ENCODE measurements at places on chromosomes 3 and 15.
A peak's percentile ranks its signal among the peaks of the same experiment; 100 is the strongest.

DNA sequence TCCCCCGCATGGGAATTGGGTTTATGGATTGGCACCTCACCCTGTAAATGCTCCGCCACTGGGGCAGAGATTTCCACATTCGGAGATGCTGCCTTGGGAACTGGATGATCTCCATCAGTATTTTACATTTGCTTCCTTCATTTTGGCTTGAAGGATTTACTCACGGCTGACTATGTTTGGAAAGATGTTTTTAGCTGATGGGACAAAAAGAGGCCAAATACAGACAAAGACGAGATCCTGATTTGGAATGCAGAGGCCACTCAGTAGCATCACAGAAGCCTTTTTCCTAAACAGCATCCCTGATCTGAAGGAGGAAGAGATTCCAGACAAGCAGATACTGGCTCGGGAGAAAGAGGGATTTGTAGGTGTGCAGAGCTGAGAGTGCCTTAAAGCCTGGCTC lies 76.9 kb downstream of the MESD start:
- DNase-seq, result no peak

- DNase-seq, result no peak
Observed at GRCh38 chr15:43966646-43967045, 139.8 kb downstream of the WDR76 start.

- no peak for DNase-seq
Observed at GRCh38 chr15:89359471-89360293, 25.1 kb upstream of the POLG start.

- DNase-seq, result no peak
Observed at GRCh38 chr15:43118829-43119228, 13.0 kb upstream of the UBR1 start.

DNA sequence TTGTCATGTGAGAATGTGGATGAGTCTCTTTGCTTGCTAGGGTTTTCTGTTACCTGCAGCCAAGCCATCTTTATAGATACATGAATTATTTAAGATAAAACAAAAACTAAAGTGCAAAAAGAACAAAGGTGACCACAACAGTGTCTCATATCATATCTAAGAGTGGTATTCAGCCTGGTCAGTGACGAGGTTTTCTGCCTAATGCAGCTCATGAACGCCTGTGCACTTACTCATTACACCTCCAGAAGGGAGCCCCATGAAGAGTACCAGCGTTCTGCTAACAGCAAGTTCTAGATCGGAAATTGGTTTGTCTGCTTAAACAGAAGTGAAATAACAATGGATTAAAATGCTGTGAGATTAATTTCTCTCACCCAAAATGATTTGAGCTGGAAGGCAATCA lies 19.2 kb downstream of the PXYLP1 start:
- no peak for DNase-seq

- DNase-seq, result no peak
Observed at GRCh38 chr15:79433276-79433990, 1.3 kb downstream of the MINAR1 start.

GRCh38 chr3:192915304-192915703 lies 2.4 kb downstream of the MB21D2 start:
- no peak for DNase-seq

DNA sequence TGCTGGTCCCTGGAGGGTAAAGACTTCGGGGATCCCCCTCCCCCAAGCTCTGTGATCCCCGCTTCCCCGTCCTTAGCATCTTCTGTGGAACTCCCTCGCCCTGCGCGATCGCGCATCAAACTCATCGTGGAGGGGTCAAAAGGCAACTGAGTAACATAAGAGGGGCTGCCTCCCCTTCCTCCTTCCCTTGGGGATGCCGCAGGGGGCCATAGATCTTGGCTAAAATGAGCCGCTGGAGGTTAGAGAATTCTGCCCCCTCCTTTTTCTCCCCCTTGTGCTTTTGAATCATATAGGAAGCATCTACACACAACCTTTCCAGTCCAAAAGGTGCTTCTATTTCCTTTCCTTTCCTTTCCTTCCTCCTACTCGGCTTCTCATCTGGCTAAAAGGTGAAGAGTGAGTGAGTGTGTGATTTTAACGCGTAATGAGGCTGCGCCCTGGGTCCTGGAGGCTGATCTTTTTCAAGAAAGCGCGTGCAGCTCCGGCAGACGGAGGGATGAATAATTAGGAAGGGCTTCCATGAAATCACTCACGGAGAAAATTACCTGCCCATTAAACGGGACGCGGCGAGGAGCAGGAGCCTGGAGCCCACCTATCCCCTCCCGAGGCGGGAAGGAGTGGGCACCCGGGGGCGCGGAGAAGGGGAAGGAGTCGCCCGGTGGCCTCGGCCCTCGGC lies 831 bp upstream of the ROBO2 start:
- DNase-seq, result peak; percentile 44

- no peak for DNase-seq
Observed at GRCh38 chr15:67197364-67197695, 57.1 kb downstream of the AAGAB start.

DNA sequence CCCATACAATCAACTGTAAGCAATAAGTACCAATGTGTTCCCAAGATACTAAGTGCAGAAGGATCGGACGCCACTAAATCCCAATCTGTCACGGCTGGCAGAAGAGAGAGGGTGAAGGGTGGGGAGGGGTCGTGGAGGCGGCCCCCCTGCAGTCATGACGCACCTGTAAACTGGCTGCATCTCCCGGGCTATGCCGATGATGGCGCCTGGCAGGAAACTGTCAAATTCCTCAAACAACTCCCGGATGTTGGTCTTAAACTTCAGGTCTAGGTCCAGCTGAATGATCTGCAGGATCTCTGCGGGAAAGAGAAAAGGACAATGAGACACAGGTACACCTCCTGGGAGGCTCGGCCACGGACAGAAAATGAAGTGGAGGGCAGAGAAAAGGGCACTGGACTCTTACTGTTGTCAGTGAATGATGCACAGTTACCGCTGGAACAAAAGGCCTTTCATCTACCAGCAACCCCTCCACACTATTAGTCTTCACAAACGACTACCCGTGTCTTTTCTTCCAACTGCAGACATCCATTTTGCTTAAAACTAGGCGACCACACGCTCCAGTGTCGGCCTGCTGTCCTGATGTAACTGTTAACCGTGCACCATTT lies 114.6 kb downstream of the XXYLT1 start:
- DNase-seq, result no peak

DNA sequence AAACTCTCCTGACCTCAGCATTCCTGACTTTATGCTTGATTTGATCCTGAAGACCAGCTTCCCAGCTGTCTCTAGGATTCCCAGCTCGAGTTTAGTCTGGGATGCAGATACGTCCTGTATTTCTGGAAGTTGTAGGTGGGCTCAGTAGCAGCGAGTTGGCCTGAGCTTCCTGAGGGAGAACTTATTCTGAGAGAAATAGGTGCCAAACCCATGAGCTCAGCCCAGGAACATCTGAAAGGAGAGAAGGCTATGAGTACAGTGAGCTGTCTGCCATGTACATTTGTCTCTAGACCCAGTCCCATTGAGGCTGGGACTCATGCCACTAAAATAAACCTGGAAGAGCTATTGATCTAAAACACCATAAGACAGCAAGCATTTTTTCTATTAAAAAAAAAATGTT lies 36.6 kb upstream of the SLC9A9 start:
- DNase-seq, result no peak

GRCh38 chr3:132721479-132722164 lies 587 bp downstream of the NPHP3 start:
- peak; percentile 43 for DNase-seq

DNA sequence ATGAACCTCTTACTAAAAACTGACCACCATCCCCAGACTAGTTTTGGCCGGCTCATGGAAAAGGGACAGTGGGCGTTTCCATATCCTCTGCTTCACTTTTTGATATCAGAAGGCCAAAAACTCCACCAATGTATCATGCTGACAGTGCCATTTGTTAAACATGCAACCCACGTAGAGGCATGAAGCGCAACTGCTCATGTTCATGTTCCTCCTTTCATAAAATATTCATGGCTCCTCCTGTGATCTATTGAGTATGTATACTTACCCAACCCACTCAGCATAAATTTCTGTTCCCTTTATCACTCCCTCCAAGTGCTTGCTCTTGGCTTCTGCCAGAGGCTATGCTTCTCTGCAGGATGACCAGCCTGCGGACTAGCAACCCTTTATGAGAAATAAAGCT lies 58.7 kb upstream of the TGFBR2 start:
- DNase-seq, result no peak

- no peak for DNase-seq
Observed at GRCh38 chr15:61130950-61131942, 97.9 kb downstream of the RORA start.

- no peak for DNase-seq
Observed at GRCh38 chr3:131655070-131655690, 152.4 kb upstream of the MRPL3 start.

GRCh38 chr3:156360963-156361362 lies 194.0 kb downstream of the SSR3 start:
- DNase-seq, result no peak

- no peak for DNase-seq
Observed at GRCh38 chr3:158443632-158444031, 127.4 kb upstream of the MLF1 start.

DNA sequence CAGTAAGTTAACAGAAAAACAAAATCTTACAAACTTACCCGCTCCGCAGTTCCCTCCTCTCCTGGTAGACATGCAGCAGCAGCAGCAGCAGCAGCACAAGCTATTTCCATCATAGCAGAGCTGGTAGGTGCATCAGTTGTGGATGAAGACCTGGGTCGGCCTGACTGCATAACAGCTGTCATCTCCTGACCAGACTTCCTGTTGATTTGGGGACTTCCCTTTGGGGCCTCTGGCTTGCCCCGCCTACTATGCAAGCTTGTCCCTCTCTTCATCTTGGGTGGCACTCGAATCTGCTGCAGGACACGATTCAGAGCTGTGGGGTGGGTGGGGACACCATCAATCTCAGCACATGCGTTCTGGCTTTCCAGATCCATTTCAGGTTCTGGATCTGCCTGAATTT lies 65.7 kb downstream of the TMCC1 start:
- no peak for DNase-seq

DNA sequence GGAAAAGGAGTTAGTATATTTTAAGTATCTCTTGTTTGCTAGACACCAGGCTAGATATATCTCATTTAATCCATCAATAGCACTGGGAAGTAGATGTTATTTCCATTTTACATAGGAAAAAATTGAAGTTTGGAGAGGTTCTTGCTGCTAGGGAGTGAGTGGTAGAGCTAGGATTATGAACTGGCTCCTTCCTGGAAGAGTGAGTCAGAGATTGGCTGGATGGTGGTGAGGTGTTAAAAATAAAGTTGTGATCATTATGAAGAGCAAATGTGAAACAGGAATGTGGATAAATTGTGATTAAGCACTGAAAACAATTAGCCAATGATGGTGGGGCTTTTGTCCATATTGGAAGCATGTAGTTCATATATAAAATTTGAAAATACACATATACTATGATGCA lies 234.2 kb downstream of the WNT5A start:
- DNase-seq, result no peak

- DNase-seq, result no peak
Observed at GRCh38 chr3:113404637-113405036, 36.7 kb downstream of the CFAP44 start.

DNA sequence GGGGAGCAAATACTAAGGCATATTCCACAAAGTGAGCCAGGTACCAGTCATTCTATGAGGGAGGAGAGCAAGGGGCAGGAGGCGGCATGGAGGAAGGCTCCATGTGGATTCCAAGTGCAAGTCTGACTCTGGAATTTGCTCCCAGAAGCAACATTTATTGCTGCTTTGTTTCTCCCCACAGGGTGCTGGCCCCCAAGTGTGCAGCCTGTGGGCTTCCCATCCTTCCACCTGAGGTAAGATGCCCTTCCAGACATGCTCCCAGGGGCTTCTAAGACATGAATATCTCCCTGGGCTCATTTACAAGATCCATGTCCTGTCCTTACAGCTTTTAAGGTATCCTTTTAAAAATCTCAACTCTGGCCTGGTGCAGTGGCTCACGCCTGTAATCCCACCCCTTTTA lies 15.9 kb upstream of the SACM1L start:
- no peak for DNase-seq

GRCh38 chr3:129622933-129623332 lies 16.5 kb upstream of the PLXND1 start:
- no peak for DNase-seq

DNA sequence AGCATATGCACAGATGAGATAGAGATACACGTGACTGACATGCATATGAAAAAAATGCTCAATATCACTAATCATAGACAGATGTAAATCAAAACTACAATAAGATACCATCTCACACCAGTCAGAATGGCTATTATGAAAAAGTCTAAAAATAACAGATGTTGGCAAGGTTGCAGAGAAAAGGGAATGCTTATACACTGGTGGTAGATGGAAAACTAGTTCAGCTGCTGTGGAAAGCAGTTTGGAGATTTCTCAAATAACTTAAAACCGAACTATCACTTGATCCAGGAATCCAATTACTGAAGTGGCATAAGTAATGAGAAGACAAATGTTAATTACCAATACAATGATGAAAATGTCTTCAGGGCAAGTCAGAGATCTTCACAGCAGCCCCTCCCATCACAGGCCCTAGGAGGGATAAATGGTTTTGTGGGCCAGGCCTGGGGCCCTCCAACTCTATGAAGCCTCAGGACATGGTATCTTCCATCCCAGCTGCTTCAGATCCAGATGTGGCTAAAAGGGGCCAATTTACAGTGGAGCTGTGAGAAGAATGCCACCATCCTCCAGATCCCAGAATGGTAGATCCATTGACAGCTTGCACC lies 71.4 kb upstream of the PLSCR4 start:
- DNase-seq, result no peak

GRCh38 chr3:32106929-32107362 lies 526 bp downstream of the GPD1L start:
- DNase-seq, result no peak

DNA sequence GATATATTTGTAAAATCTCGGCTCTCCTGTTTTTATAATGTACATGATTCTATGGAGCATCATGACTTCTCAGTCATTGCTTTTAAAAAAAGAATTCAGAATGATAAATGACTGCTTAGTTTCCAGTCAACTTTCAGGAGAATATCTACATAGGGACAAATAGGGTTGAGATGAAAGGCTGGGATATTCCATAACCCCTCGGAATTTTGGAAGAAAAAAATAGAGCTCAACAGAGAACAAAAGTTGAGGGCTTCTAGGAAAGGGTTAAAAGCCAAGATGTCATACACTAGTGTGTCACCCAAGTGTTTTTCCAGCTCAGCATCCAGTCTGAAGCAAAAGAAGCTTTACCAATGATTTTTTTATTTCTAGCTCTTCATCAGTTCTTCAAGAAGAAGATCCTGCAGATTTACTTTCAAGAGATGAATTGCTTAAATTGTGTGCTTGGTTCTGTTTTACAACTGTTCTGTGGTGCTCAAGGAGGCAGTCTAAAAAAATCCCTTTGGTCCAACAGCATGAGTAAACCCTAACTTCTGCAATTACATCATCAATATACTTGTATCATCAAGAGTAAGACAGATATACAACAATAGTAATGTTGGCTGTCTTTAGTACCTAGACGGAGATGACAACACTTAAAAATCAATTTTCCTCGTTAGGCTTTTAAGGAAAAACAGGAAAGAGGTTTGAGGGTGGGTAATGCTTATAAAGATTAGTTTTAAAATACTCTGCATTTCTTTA lies 979 bp downstream of the UNC13C start:
- DNase-seq, result no peak
